ENCODE measurements at places on chromosomes 16 and 17. TPM values are rescaled to one million over a fixed set of nuclear protein-coding genes. Genes with fewer than 3 reads are reported as not detected.

DNA sequence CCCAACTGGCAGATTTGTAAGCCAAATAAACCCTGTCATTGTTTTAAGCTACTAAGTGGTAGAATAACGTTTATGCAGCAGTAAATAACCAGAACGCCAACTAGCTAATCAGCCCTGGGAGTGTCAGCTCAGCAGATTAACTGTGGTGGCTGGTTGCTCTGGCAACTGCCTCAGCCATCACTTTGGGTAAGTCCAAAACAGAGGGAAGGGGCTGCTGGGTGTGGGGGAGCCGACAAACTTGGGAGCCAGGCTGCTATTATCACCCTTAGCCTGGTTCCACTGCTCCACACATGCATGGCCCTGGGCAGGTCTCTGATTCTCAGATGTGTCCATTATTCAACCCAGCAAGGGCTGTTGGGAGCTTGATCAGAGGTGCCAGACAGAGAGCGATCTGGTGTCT, 22.2 kb upstream of the RHOT1 start:
- no peak for DNase-seq
- H3K36me3 ChIP-seq: no peaks in the 10 kb centered on the region
- H3K27ac ChIP-seq: no peak overlapping the region
- H3K27me3 ChIP-seq: no peaks in the 10 kb centered on the region

GRCh38 chr16:19363740-19364139, 53.9 kb upstream of the TMC5 start:
- DNase-seq: no peak
- H3K27me3 ChIP-seq: no peaks in the 10 kb centered on the region
- H3K36me3 ChIP-seq: no peaks in the 10 kb centered on the region
- H3K4me3 ChIP-seq: no peak overlapping the region

GRCh38 chr17:15456972-15457722, 10.3 kb downstream of the CDRT4 start:
- H3K4me1 ChIP-seq: no peaks in the 10 kb centered on the region
- H3K4me3 ChIP-seq: no peak overlapping the region
- no peaks in the 10 kb centered on the region for H3K36me3 ChIP-seq
- no peak overlapping the region for H3K27ac ChIP-seq

- H3K4me1 ChIP-seq: peaks cover 24% of the 10 kb centered on the region
- H3K4me3 ChIP-seq: peak overlapping the region; percentile 75
- peak overlapping the region; percentile 70 for H3K27ac ChIP-seq
Measured at GRCh38 chr16:67277294-67277998, 1.9 kb upstream of the PLEKHG4 start.

GRCh38 chr17:67481808-67482207, 104.7 kb downstream of the PITPNC1 start:
- no peaks in the 10 kb centered on the region for H3K36me3 ChIP-seq
- H3K27ac ChIP-seq: no peak overlapping the region
- no peak for DNase-seq
- H3K27me3 ChIP-seq: no peaks in the 10 kb centered on the region
- H3K4me1 ChIP-seq: no peaks in the 10 kb centered on the region
- no peak overlapping the region for H3K4me3 ChIP-seq

DNA sequence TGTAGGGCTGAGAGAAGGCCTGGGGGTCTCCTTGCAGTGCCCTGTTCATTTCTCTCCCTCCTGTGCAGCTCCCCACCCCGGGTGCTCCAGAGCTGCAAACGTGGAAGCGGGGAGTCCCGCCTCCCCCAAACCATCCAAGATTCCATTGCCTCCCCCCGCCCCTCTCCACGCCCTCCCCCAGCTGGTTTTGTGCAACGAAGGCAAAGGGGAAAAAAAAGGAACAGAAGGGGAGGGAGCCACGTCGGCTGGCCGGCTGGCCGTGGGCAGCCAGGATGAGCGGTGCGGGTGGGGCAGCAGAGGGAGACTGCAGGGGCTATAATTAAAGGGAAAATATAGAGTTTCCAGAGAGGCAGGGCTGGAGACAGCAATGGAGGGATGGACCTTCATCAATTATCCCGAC, 1.7 kb upstream of the COL1A1 start:
- H3K27ac ChIP-seq: no peak overlapping the region
- H3K4me1 ChIP-seq: peaks cover 14% of the 10 kb centered on the region
- H3K27me3 ChIP-seq: peaks cover 69% of the 10 kb centered on the region
- no peaks in the 10 kb centered on the region for H3K36me3 ChIP-seq

DNA sequence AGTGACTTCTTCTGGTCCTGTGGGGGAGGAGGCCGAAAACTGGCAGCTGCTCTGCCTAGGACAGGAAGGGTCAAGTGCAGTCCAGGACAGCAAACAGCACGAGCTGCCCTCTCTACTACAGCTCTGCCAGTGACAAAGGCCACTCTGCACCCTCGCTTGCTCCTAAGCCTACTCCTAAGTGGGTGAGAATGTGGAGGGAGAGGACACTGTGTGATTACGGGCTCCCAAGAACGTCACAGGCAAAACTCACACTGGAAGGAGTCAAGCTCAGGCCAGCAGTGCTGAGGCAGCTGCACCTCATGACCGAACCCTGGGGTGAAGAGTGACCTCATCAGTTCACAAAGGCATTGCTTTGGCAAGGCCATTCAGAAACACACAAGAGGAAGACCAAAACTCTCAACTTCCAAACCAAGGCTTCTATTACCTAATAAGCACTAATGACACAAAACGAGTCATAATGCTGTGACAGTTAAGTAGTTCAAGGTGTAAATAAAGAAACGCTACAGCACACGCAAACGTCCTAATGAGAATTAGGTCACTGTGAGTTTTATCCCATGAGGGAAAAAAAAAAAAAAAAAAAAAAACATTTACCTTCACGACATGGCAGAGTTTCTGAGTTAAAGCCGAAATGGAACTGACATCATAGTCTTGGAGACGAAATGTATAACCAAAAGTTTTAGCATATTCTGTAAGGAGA, 35.1 kb downstream of the MARF1 start:
- H3K27me3 ChIP-seq: no peaks in the 10 kb centered on the region
- peaks cover 68% of the 10 kb centered on the region for H3K36me3 ChIP-seq
- H3K4me1 ChIP-seq: peaks cover 38% of the 10 kb centered on the region
- H3K4me3 ChIP-seq: no peak overlapping the region
- DNase-seq: peak; percentile 78
- H3K27ac ChIP-seq: peak overlapping the region; percentile 60

DNA sequence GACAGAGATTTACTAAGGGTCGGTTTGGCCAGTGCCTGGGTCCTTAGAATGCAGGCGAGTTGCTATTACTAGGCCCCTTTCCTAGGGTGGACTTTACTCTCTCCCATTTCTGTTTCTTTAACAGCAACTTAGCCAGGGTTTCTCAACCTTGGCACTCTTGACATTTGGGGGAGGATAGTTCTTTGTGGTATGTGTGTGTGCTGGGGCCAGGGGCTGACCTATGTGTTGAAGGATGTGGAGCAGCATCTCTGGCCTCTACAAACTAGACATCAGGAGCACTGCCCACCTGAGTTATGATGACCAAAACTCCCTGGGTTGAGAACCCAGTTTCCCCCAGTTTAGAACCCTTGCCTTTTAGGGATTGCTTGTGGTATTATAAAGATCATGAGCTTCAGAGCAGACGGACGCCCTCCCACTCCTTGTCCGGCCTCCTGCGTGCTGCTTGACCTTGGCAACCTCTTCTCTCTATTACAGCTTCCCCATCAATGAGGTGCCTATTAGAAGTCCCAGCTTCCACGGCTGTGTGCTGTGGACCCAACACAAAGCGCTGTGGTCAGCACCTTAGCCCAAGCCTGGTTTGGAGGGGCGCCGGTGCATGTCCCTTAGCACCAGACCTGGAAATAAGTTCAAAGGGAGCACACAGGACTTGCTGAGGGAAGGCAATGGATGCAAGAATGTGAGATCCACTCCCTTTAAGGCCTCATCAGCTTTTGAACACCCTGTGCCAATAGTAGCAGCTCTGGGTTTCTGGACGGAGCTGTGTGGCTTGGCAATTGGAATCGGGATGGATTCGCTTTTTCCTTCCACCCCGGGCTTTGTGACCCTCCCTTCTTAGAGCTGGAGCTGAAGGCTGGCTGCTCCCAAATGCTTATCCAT, 239.2 kb upstream of the MAF start:
- no peaks in the 10 kb centered on the region for H3K36me3 ChIP-seq

- H3K4me3 ChIP-seq: no peak overlapping the region
- no peaks in the 10 kb centered on the region for H3K36me3 ChIP-seq
- DNase-seq: peak; percentile 75
- H3K27ac ChIP-seq: no peak overlapping the region
Measured at GRCh38 chr16:31513126-31513525, 4.9 kb upstream of the RUSF1 start.

- DNase-seq: no peak
- H3K27me3 ChIP-seq: peaks cover 43% of the 10 kb centered on the region
- H3K36me3 ChIP-seq: no peaks in the 10 kb centered on the region
- no peak overlapping the region for H3K27ac ChIP-seq
- H3K4me3 ChIP-seq: no peak overlapping the region
- H3K4me1 ChIP-seq: no peaks in the 10 kb centered on the region
Measured at GRCh38 chr17:79698146-79698846, 32.4 kb upstream of the ENPP7 start.

DNA sequence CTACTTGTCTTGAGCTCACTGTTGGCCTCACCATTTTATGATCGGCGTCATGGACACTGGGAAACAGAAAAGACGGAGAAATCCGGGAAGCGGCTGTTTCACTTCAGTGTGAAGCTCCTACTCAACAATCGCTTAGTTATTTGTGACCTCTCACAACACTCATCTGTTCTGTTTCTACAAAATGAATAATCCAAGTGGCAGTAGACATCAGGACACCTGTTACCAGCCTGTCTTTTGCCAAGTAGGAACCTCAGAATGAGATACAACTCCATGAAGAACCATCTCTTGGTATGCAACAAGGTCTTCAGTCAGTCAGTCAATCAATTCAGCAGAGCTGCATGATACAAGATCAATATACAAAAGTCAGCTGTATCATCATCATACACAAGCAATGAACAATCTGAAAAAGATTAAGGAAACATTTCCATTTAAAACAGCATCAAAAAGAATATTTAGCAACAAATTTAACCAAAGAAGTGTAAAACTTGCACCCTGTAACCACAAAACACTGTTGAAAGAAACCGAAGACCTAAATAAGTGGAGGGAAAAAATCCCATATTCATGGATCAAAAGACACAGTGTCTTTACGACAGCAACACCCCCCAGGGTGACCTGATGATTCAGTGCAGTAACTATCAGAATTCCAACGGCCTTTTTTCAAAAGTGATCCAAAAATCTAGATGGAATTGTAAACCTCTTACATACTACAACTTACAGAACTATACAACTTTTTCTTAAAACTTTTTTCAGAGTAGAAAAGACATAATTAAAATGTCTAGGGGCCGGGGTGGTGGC, 63.4 kb downstream of the ANKRD11 start:
- no peak for DNase-seq
- H3K4me3 ChIP-seq: no peak overlapping the region
- H3K27me3 ChIP-seq: no peaks in the 10 kb centered on the region
- no peaks in the 10 kb centered on the region for H3K36me3 ChIP-seq
- no peak overlapping the region for H3K27ac ChIP-seq

DNA sequence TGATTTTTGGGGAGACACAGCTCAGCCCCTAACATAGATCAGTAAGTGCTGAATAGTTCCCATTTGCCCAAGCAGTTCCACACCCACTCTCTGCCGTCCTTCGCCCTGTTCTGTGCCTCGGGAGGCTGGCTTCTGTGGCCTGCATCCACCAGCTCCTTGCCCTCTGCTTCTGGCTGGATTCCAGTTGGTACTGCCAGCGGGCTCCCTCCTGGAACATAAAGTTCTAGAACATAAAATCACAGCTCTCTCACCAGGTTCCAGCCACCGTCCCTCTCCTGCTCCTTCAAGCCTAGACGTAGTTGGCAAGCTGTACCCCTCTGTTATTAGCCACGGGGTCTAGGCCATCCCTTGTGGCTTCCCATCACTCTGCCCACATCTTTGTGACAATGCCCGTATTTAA, 3.9 kb upstream of the MRPS23 start:
- H3K4me1 ChIP-seq: peaks cover 16% of the 10 kb centered on the region
- no peaks in the 10 kb centered on the region for H3K36me3 ChIP-seq
- H3K27me3 ChIP-seq: no peaks in the 10 kb centered on the region
- no peak overlapping the region for H3K27ac ChIP-seq
- H3K4me3 ChIP-seq: no peak overlapping the region

- no peak overlapping the region for H3K27ac ChIP-seq
- H3K4me1 ChIP-seq: peaks cover 27% of the 10 kb centered on the region
- H3K27me3 ChIP-seq: no peaks in the 10 kb centered on the region
- no peak overlapping the region for H3K4me3 ChIP-seq
- no peaks in the 10 kb centered on the region for H3K36me3 ChIP-seq
Measured at GRCh38 chr17:81426393-81427172, 31.3 kb downstream of the BAHCC1 start.

- H3K4me3 ChIP-seq: no peak overlapping the region
- no peaks in the 10 kb centered on the region for H3K4me1 ChIP-seq
- H3K27ac ChIP-seq: no peak overlapping the region
- no peak for DNase-seq
- H3K27me3 ChIP-seq: peaks cover 65% of the 10 kb centered on the region
Measured at GRCh38 chr17:50608700-50609379, 25.8 kb upstream of the ABCC3 start.

GRCh38 chr17:50311112-50311460, 34.8 kb upstream of the XYLT2 start:
- peaks cover 22% of the 10 kb centered on the region for H3K27me3 ChIP-seq
- H3K27ac ChIP-seq: no peak overlapping the region
- DNase-seq: no peak
- no peak overlapping the region for H3K4me3 ChIP-seq
- no peaks in the 10 kb centered on the region for H3K4me1 ChIP-seq
- no peaks in the 10 kb centered on the region for H3K36me3 ChIP-seq

GRCh38 chr16:61842666-61843065, 193.6 kb downstream of the CDH8 start:
- no peaks in the 10 kb centered on the region for H3K4me1 ChIP-seq
- no peaks in the 10 kb centered on the region for H3K27me3 ChIP-seq
- no peak for DNase-seq

- peaks cover 7% of the 10 kb centered on the region for H3K4me1 ChIP-seq
- H3K36me3 ChIP-seq: no peaks in the 10 kb centered on the region
- H3K4me3 ChIP-seq: no peak overlapping the region
- no peak overlapping the region for H3K27ac ChIP-seq
Measured at GRCh38 chr17:49578952-49579500, 3.4 kb downstream of the NXPH3 start.

DNA sequence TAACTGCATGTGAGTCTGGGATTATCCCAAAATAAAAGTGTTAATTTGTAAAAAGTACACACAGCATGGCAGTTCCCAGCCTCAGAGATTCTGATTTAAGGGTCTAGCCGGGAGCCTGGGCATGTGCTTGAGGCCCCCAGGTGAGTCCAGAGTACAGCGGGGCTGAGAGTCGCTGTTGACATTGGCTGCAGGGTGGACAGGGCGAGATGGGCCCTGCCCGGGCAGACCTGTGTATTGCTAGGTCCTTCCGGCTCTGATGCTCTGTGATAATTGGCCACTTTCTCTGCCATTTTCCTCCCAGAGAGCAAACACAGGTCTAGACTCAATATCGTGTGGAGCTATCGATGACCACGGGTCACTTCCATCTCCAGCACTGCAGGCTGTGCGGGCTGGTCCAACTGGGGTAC, 73.6 kb downstream of the ABCC6 start:
- H3K27ac ChIP-seq: no peak overlapping the region
- no peak for DNase-seq
- no peaks in the 10 kb centered on the region for H3K4me1 ChIP-seq
- no peaks in the 10 kb centered on the region for H3K27me3 ChIP-seq
- H3K36me3 ChIP-seq: no peaks in the 10 kb centered on the region

Gene TGFB1I1
- total RNA-seq: 15.3 TPM

Gene SP6
- total RNA-seq: 14.9 TPM

Gene CIAO2B
- total RNA-seq: 81.7 TPM

Gene AOC3
- 2.8 TPM for total RNA-seq

Gene LRRC36
- total RNA-seq: not detected

Gene CSH1
- total RNA-seq: not detected

Gene KRT33B
- not detected for total RNA-seq

Gene G6PC1
- total RNA-seq: not detected

Gene MRPS34
- 247 TPM for total RNA-seq

Gene MMP28
- 6.4 TPM for total RNA-seq

Measured in PC-9 (cell line).